ENCODE measurements at places on chromosomes 7 and 10.

- no peak for DNase-seq
Measured at GRCh38 chr10:3748484-3748883, 36.5 kb downstream of the KLF6 start.

DNA sequence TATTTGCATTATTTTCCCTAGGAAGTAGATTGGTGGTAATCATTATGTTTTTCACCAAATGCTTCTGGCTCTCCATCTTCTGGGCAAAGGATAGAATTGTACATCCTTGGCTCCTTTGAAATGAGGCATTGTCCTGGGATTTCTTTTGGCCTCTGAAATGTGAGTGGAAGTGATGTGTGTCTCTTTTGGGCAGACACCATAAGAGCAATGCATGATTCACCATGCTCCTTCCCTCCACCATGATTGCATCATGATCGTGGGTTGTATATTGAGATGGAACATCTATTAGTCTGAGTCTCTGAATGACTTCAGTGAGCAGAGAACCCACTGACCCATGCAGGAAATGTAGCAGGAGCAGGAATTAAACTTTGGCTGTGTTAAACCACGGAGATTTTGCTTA lies 49.2 kb downstream of the ADRA2A start:
- DNase-seq = no peak

DNA sequence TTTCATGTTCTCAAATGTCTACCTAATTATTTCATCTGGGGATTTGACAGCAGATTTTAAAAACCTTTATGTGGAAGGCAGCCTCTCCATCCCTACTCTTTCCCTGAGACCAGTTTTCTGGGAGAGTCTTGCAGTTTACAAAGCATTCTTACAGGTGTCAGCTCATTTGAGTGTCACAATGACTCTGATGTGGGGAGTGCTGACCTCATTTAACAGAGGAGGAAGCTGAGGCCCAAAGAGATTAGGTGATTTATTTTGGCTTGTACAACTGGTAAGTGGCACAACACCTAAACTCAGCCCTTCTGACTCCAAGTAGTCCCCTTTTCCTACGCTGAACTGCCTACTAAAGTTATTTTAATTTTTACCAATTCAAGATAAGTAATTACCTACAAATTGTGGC lies 33.3 kb upstream of the MAT1A start:
- DNase-seq = no peak

DNA sequence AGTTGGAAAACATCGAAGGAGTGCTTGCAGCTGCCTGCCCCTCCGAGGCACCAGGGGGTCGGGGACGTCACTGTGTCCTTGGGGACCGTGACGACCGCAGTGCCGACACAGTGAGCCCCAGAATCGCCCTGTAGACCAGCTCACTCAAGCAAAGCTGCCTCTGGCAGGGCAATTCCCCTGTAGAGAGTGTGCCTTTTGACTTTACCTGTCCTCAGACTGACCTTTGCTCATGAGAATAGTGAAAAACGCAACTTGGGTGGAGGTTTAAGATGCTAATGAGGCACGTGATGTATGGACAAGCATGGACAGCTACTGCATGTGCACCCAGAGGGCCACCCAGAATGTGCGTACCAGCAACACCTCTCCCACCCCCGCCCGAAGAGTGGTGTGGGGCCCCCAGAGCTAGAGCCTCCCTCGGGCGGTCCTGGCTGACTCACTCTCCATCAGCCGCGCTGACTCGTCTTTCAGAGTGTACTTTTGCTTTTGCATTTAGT lies 271.9 kb downstream of the ADARB2 start:
- no peak for DNase-seq

GRCh38 chr7:105765846-105766245 lies 110.6 kb downstream of the ATXN7L1 start:
- DNase-seq = no peak

- no peak for DNase-seq
Measured at GRCh38 chr7:140122965-140123364, 53.8 kb downstream of the KDM7A start.

DNA sequence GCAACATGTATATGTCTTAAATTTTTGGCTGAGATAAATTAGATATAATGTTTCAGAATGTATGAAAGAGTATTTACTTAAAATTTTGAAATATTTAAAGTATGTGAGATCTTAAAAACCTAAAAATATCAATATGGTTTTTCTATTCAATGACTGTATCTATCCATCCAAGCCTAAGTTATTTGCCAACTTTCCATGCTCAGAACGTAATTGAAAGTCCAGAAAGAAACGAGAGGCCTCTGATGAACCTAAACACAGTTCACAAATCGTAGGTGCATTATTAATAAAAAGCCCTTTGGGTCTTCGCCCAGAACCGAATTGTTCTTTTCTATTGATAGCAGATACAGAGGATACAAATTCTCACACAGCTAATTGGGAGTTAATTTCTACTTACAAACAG lies 6.5 kb downstream of the SVIL start:
- DNase-seq = no peak

DNA sequence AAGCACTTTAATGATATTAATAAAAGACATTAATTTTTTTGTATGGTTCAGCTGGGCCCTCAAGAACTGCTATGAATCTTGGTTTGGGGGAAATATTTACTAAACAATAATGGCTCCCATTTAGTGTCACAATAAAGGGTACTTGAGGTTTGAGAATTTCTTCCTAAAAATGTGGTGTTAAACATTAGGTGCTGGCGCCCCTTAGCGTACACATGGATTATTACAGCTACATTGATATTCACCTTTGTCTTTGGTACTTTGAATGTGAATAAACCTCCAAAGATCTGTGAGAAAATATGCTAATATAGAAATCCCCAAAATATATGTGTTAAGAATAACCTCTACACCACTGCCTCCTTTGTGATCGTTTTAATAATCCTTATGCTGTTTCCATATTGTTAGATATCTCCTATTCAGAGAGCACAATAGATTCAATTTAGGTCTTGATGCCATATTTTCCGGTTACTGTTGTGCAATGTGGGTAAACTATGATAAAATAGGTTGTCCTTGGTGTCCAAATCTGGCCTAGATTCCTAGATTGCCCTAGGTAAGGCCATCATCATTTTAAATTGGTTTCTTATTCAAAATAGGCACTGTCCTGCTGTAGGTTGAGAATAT lies 161.8 kb upstream of the CACNA2D1 start:
- DNase-seq = peak; percentile 7

- DNase-seq = no peak
Measured at GRCh38 chr10:94075506-94075905, 81.8 kb downstream of the PLCE1 start.

- DNase-seq = no peak
Measured at GRCh38 chr10:69459101-69459790, 8.0 kb downstream of the TSPAN15 start.

DNA sequence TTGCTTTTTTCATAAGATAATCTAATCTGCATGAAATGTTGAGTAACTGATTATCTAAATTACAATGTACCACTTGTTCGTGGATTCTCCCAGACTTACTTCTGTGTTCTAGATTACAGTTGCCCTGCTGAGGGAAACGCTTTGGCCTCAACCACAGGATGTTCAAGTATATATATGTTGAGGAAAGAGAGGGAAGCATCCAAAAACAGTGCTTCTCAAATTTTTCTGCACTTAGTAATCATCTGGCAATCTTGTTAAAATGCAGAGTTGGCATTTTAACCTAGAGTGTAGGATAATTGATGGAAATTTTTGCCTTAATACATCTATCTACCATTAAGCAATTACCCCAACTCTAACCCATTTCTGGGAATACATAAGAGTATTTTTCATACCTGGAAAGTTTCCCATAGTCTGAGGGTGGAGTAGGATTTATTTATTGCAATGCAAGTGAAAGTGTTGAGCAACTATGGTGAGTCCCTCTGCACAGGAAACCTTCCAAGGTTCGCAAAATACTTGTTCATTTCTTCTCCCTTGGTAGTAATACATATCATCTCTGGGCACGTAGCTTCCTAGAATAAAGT lies 59.6 kb upstream of the C1GALT1 start:
- no peak for DNase-seq

DNA sequence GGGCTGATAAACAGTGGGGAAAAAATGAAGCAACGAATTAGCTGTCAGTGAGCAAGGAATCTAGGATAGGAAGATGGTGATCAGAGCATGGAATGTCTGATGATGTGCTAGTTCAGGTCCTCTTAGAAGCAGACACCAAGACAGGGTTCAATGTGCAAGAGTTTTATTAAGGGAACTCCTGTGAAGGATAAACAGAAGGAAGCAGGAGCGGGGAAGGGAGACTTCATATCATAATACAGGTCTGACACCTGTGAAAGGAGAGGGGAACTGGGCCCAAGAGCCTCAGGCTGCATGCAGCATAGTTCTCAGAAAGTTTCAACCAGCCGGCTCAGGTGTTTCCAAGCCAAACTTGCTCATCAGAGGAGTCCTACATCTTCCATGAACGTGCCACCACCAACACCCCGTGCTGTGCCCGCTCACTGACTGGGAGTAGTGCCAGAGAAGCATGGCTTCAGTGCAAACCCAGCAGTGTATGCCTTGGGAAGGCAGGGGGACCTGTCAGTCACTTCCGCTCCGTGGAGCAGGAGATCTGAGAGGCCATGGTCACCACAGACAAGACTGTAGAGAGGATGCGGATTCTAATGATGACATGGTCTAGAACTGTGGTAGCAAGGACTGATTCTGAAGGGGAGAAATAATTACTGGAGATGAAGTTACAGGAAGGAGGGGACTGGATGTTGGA lies 45.8 kb downstream of the ZNF800 start:
- no peak for DNase-seq

DNA sequence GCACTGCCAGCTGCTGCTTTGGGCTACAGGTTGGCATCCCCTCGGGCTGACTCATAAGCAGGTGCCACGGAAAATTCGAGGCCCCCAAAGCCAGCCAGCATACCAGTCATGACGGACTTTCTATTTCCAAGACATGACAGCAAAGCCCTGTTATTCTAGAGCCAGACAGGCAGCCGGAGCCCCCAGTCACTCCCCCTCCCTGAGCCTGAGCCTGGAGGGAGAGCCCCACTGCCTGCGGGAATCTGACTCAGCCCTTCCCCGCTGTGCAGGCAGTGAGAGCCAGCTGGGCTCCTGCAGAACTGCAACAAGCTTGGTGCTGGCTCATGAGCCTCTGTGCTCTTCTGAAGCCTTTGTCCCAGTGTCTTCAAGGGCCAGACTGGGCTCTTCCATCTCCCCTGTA lies 15.8 kb downstream of the BTBD16 start:
- peak; percentile 36 for DNase-seq

DNA sequence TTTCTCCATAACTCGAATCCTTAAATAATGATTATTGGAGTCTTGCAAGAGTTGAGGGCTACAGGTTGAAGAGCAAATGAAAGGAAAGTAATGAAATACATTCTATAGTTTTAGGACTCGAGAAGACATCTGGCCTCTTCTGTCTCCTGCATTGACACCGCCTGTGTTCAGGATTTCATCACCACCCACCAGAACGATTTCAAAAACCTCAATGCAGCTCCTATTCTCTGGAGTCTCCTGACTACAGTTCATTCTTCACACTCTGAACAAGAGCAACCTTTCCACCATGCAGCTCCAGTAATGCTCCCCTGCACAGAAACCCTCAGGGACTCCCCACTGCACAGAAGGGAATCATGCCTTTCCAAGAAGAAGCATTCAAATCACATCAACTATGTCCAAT lies 5.5 kb downstream of the IL15RA start:
- no peak for DNase-seq

- peak; percentile 51 for DNase-seq
Measured at GRCh38 chr7:101099969-101100781, 14.9 kb downstream of the TRIM56 start.

DNA sequence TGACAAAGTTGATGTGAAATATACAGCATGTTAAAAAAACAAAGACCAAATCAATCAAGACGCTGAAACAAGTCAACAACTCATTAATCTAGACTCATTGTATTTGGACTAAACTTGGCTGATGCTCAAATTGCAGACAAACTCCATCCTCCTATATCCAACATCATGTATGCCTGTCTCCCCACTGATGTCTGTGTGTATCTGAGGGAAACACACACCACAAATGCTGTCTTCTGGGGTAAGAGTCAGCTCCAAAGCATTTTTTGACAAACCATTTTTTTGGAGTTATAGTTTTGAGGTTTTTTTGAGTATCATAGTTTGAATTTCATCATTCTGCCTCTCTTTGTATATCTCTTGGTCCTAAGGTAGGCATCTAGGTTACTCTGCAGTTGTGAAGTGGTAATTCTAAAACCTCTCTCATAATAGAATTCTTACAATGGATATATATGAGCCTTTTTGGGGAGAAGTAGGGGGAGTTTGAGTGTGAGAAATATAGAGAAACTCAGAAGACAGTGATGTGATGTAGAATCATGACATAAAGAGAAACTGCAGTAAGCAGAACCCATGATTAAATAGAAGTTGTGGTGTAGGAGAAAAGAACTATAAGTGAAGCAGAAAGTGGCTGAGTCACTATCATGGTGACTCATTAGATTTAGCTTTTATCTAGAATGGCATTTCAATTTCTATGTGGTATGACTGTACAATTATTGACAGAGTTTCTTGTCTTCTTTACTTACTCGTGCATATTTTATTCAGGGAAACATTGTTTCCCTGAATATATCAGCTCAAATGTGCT lies 1531.1 kb upstream of the LRRTM3 start:
- DNase-seq = no peak

GRCh38 chr7:139777948-139778841 lies at the start of gene HIPK2:
Gene HIPK2 (minus strand): TSS chr7:139777998. CDS start chr7:139777623, 375 bp downstream.
- peak; percentile 69 for DNase-seq

DNA sequence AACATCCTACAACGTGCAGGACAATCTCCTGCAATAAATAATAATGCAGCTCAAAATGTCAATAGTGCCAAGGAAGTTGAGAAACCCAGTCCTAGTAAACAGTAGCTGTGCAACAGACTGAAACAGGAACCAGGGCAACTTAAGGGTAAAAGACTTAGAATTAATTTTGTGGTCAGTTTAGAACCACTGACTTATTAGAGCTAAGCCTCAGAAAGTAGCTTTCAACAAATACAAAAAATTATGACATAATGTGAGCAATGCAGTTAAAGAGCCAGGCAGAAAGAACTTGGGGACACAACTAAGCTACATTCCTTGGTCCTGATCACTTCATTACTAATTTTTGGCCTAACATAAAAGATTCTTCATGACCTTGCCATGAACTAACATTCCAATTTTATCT lies 195.4 kb downstream of the MACC1 start:
- DNase-seq = no peak

DNA sequence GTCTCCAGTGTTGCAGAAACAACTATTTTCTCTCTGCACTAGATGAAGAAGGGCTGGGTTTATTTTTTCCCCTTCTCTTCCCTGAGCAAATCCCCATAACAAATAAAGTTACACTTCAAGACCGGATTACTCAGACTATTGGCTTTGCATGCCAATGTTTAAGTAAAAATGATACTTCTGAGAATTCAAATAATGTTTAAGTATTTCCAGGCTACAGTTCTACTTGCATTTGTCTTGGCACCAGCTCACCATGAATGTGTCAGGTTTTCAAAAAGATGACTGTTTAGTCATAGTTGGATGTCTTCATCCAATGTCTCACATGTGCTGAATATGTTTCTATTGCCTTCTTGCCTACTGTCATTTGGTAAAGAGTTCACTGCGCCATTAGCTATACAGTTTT lies 912.6 kb downstream of the GATA3 start:
- DNase-seq = no peak

GRCh38 chr10:98745645-98746044 lies 298.9 kb upstream of the HPS1 start:
- no peak for DNase-seq

- no peak for DNase-seq
Measured at GRCh38 chr10:44201656-44202055, 183.2 kb downstream of the CXCL12 start.

- no peak for DNase-seq
Measured at GRCh38 chr7:111172564-111173257, 81.8 kb downstream of the LRRN3 start.

Data from nucleus accumbens (tissue), 56 donors.